ENCODE measurements at places on chromosomes 5 and 9.

GRCh38 chr9:123216251-123216797 is 52.1 kb downstream of the STRBP start:
- DNase-seq: no peak

DNA sequence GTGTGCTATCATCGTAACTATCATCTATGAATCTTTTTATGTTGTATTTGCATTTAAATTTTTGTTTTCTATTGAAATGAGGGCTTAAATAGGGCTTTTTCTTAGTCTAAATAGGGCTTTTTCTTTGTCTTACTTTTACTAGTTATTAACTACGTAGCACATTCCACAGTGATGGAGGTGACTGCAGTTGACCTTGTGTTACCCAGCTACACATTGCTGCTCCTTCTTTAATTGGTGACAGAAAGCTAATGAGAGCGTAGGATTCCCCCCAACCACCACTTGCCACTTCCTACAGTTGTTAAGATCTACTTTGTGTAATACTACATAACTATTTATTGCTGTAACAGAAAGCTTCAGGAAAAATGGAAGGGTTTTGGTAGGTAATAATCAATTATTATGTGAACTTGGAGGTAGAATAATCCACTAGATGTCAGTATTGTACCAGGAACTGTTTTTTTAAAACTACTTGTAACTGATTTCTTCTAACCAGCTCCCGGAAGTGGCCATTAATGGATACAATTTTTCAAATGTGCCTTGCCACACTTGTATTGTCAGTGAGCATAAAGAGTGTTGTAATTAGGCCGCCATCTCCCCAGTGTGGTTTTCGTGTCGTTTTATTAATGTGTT is 18.0 kb downstream of the MTRR start:
- DNase-seq: no peak

DNA sequence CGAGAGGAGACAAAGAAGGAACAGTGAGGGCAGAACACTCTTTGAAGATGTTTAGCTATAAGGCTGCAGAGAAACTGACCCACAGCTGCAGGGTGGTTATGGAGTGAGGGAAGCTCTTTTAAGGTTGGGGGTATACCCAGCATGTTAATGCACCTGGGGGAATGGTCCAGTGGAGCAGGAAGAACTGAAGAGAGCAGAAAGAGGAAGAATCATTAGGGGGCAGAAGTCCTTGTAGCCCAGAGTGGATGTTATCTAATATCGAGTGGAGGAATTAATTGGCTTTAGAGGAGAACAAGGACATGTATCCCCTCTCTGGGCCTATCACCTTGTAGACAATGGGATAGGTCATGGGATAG is 7.7 kb downstream of the IL4 start:
- DNase-seq: no peak

GRCh38 chr9:115524453-115525059 is 406.6 kb upstream of the TNC start:
- no peak for DNase-seq

GRCh38 chr9:138009803-138010690 is 132.5 kb downstream of the CACNA1B start:
- DNase-seq: no peak

GRCh38 chr5:104914536-104915070 is 1352.0 kb upstream of the NUDT12 start:
- no peak for DNase-seq

- no peak for DNase-seq
Observed at GRCh38 chr5:143179126-143179740, 224.3 kb downstream of the NR3C1 start.

DNA sequence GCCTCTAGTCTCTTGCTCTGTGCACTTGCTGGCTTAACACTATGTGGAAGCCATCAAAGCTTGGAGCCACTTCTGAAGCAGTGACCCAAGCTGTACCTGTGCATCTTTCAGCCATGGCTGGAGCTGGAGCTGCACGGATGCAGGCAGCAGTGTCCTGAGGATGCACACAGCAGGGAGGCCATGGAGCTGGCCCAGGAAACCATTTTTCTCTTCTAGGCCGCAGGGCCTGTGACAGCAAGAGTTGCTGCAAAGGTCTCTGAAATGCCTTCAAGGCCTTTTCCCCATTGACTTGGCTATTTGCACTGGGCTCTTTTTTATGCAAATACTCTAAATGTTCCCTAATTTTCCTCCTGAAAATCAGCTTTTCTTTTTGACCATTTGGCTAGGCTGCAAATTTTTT is 12.9 kb upstream of the ZNF484 start:
- no peak for DNase-seq

- no peak for DNase-seq
Observed at GRCh38 chr5:43115968-43116367, 4.7 kb upstream of the ZNF131 start.

GRCh38 chr5:73912821-73913271 is 286.9 kb downstream of the ARHGEF28 start:
- no peak for DNase-seq

GRCh38 chr5:105630803-105631202 is 2039.9 kb downstream of the EFNA5 start:
- no peak for DNase-seq

DNA sequence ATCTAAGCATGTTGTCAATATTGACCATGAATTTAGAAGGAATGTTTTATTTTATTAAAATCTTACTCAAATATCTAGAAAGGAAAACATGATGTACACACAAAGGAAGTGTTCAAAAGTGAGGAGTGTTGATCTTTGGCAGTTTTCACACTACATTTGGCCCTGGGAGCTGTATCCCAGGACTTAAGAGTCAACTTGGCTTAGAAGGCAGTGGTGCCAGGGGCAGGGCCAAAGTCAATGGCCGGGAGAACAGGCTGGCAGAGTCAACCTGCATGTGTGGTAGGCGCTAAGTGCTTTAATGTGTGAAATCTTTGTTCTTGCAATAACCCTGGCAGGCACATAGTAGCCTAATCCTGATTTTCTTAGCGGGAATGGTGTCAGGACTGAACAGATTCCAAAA is 228.4 kb downstream of the TENT4A start:
- DNase-seq: no peak

- no peak for DNase-seq
Observed at GRCh38 chr5:127441799-127442484, 75.5 kb upstream of the PRRC1 start.

DNA sequence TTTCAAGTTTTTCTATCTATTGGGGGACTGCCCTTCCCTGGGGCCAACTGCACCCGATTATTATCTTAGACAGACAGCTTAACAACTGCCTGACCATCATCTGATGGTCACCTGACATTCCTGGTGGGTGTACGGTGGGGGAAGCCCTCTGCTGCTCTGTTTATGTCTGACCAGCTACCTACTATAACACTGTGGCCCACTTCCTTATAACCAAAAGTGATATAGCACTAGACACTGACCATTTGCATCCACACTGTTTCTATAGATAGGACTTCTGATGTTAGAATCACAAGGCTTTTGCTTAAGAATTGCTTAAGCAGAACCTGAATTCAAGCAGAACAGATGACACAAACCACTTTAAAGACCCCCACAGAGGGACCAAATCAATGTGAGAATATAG is 110.5 kb upstream of the RAI14 start:
- no peak for DNase-seq

DNA sequence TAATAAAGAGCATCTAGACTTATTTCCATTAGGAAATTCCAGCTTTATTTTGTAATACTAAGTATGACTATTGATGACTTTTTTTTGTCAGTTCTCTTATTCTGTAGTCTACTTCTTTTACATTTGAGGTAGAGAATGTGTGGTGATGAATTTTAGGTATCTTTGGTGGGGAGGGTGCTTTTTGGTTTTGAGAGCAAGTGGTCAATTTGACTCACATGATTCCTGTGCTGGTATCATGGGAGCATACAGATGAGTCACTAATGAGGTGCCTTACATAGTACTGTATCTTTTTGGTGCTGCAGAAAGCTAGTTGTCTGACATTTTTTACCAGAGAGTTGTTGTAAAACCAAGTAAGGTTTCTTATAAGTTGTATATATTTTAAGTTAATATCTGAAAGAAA is 35.3 kb downstream of the ERBIN start:
- DNase-seq: no peak

DNA sequence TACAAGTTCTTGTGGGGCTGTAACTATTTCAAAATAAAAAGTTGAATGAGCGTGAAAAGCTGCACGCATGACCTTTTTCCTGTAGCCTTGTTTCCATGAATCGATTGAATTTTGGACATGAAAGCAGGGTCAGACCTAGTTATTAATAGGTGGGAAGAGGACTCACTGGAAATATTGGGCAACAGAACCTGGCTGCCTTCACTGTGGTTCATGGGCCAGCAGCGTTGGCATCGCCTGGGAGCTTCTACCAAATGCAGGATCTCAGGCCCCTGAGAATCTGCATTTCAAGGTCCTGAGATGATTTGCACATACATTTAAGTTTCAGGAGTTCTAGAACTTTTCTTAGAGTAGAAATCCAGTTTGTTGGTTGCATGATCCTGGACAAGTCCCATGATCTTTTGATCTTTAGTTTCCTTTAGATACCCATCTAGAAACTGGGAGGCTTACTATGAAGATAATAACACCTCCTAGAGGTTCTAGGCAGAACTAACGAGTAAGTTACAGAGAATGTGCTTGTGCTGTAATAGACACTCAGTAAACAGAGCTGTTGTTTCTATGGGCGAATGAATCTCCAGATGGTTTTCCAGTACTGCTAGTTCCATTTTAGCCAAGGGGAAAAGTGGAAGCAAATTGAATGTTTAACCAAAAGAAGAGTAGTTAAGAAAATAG is 12.4 kb downstream of the ANKRD33B start:
- DNase-seq: no peak

DNA sequence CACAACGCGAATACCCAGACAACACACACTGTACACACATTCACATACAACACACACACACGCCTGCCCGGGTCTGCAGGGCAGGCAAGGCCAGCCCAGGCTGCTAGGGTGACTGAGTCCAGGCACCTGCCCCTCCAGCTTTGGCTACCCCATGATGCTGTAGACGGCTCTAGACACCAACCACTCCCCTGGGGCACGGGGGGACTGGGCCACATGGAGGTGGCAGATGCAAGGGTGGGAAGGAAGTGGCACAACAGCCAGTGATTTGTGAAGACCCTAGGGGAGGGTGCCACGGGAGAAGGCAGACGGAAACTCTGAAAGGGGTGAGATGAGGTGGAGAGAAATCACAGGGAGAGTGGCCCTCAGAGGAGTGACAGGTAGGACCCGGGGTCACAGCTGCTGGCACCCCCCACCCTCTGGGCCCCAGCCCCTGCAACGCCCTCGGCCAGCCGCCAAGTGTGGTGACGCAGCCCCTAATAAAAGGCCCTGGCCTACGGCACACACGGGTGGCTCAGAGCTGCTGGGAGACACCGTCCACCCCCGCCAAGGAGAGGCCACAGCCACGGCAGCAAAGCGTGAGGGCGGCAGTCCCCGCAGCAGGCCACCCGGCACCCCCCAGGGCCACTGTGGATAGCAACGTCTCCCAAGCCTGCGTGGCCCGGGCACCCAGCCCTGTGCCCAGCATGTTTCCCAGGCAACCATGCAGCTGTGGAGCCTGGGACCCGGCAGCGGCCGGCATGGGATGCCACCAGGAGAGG is 6.6 kb upstream of the CCDC187 start:
- DNase-seq: no peak

DNA sequence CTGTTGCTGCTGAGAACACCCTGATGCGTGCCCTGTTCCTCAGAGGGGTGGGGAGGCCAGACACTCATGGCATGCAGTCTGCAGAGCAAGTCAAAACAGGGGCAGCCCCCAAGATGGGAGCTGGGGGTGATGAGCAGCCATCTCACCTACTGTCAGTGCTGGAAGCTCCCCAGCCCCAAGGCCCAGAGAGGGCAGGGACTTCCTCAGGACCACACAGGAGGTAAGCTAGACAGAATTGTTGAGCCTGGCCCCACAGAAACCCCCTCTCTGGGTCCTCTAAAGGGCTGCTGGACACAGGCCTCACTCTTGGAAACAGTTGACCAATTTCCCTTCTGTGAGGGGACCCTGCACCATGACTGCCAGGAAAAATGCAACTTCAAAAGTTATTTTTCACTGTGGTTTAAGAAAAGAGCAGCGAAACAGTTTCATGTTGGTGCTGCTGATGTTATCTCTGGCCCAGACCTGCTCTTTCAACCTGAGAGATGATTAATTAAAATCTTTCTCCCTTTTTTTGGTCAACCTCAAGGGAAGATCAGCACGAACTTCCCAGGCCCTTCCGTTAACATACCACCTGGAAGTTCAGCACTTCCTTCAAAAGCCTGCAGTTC is 9.6 kb downstream of the CSF2 start:
- DNase-seq: no peak

DNA sequence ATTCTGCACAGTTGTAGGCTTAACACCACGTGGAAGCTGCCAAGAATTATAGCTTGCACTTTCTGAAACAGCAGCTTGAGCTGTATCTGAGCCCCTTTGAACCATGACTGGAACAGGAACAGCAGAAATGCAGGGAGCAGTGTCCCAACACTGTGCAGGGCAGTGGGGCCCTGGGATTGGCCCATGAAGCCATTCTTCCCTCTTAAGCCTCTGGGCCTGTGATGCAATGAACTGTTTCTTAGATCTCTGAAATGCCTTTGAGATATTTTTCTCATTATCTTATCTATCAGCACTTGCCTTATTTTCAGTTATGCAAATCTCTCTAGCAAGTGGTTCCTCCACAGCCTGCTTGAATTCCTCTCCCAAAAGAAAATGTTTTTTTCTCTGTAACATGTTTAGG is 87.0 kb upstream of the MTAP start:
- no peak for DNase-seq

GRCh38 chr5:135356522-135357318 is 42.3 kb downstream of the MACROH2A1 start:
- DNase-seq: no peak

GRCh38 chr9:136230365-136230764 is 15.2 kb downstream of the QSOX2 start:
- DNase-seq: no peak

GRCh38 chr5:56640763-56641406 is 174.5 kb upstream of the MAP3K1 start:
- DNase-seq: no peak

- no peak for DNase-seq
Observed at GRCh38 chr9:7802666-7803065, 3.1 kb upstream of the DMAC1 start.

GRCh38 chr9:77750284-77750683 is 102.2 kb upstream of the GNA14 start:
- DNase-seq: no peak

DNA sequence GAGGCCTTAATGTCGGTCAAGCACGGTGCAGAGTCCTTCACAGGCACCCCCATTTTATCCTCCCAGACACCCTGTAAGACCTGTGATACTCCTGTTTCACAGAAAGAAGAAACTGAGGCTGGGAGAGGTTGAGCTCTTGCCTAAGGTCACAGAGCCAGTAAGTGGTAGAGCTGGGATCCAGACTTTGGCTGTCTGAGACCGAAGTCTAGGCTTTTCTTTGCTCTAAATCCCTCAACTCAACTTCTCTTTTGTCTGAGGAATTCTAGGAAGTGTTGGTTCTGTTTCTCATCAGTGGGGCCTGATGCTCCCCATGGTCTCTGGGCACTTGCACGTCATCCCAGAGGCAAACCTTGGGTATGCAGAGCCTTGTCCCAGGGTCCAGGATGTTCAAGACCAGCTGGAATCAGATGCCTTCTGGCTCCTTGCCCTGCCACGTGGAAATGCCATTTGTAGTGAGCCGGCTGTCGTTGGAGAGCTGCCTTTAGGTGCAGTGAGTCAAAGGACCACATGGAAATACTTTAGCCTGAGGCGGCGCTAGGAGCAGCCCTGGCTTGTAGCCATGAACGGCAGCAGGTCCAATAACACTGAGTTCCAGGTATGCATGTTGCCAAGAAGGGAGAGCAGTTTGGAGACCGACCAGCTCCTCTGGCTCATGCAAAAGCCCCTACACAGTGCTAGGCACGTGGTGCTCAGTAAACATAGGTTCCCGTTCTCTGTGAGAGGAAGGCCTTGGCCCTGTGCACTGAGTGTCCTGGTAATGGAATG is 9.2 kb downstream of the DCANP1 start:
- DNase-seq: no peak

- DNase-seq: no peak
Observed at GRCh38 chr5:4158750-4159447, 563.3 kb downstream of the IRX1 start.

Measured in activated T-helper 9 cell treated with anti-CD3 and anti-CD28 coated beads, Interleukin-2, amount 50 U/mL, for 16 hours (primary cell).